Activated B cell treated with CpG ODN at 0.5 μM for 24 hours (primary cell): ENCODE measurements at places on chromosomes 11 and 22.
A peak's percentile ranks its signal among the peaks of the same experiment; 100 is the strongest.

GRCh38 chr11:87284306-87284705, 246.6 kb downstream of the TMEM135 start:
- H3K4me3 ChIP-seq, result no peak overlapping the region
- no peaks in the 10 kb centered on the region for H3K36me3 ChIP-seq
- no peaks in the 10 kb centered on the region for H3K27me3 ChIP-seq
- no peak for DNase-seq

DNA sequence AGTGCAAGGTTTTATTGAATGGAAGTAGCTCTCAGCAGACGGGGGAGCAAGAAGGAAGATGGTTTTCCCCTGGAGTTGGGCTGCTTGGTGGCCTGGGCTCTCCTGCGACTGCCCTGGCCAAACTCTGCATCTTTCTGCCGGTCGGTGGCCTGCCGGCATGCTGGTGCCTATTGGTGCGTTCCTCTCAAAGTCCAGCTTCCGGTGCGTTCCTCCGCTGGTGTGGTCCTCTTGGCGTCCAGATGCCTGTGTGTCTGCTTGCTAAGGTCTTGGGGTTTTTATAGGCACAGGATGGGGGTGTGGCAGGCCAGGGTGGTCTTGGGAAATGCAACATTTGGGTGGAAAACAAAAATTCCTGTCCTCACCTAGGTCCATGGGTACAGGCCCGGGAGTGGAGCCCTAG, 567.4 kb upstream of the CNTN5 start:
- no peaks in the 10 kb centered on the region for H3K27me3 ChIP-seq
- no peaks in the 10 kb centered on the region for H3K36me3 ChIP-seq
- no peak overlapping the region for H3K4me3 ChIP-seq

DNA sequence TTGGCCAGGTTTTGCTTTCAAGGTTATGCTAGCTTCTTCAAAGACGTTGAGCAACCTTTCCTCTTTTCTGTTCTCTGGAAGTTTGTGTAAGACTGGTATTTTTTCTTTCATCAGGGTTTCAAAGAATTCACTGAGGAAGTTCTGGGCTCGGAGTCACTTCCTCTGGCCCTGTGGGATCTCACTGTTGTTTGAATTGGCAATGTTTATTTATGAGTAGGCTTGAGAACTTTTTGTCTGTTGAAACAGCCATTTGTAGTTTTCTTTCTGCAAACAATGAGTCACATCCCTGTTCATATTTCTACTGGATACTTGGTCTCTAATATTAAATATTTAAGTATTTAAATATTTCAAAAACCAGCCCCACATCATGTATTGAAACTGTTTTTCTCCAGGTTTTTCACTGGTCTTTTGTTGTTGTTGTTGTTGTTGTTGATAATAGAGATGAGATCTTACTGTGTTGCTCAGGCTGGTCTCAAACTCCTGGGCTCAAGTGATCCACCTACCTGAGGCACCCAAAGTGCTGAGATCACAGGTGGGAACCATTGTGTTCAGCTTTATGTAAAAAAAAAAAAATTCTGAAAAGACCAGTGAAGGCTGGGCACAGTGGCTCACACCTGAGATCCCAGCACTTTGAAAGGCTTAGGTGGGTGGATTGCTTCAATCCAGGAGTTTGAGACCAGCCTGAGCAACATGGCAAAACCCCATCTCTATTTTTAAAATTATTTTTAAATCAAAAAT, 26.9 kb downstream of the SUSD2 start:
- H3K4me3 ChIP-seq, result no peak overlapping the region
- no peaks in the 10 kb centered on the region for H3K36me3 ChIP-seq
- H3K4me1 ChIP-seq, result peaks cover 35% of the 10 kb centered on the region
- H3K27ac ChIP-seq, result peak overlapping the region; percentile 9
- DNase-seq, result no peak

DNA sequence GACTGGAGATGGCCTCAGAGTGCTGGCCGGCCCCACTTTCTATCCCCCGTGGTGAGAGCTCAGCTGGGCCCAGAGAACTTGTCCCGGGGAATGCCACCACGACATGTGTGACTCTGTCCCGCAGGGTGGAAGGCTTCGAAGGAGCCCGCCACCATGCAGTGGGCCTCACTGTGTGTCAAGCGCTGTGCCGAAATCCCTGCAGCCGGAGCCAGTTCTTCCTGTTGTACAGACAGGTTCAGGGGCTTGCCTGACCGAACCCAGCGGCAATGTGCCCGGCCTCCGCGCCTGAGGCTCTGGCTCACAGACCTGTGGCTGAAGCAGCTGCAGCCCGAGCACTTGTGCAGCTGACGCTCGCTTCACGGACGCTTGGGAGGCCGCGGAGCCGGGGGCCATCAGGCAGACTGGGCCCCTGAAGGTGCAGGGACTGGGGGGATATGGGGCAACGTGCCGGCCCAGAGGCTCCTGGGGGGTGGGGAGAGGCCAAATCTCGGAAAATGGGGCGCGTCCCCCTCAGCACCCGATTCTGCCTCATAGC, 650 bp downstream of the PPM1F start:
- H3K27me3 ChIP-seq, result no peaks in the 10 kb centered on the region
- H3K36me3 ChIP-seq, result peaks cover 1% of the 10 kb centered on the region
- H3K4me3 ChIP-seq, result peak overlapping the region; percentile 93
- peaks cover 17% of the 10 kb centered on the region for H3K4me1 ChIP-seq
- no peak for DNase-seq

DNA sequence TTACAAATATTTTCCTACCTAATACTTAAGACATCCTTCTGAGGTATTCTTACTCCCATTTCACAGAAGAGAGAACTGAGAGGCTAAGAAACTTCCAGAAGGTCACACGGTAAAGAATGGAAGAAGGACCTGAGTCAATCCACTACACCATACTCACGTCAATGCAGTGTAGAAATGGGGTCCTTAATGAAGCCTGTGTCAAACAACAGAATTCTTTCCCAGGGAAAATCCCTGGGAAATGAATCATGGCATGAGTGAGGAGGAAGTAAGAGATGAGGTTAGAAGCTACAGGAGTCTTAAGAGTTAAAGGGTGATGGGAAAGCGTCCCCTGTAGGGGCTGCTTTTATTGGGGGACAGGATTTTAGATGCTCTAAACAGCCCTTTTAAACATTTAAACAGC, 147.9 kb downstream of the C11orf91 start:
- no peaks in the 10 kb centered on the region for H3K4me1 ChIP-seq
- no peak for DNase-seq
- no peak overlapping the region for H3K27ac ChIP-seq
- H3K27me3 ChIP-seq, result peaks cover 15% of the 10 kb centered on the region
- no peaks in the 10 kb centered on the region for H3K36me3 ChIP-seq

GRCh38 chr11:94131718-94132115, 3.1 kb downstream of the PANX1 start:
- H3K27me3 ChIP-seq, result no peaks in the 10 kb centered on the region
- peaks cover 6% of the 10 kb centered on the region for H3K36me3 ChIP-seq
- H3K4me3 ChIP-seq, result no peak overlapping the region
- H3K4me1 ChIP-seq, result peaks cover 52% of the 10 kb centered on the region
- DNase-seq, result no peak

GRCh38 chr22:29251981-29252911, 15.5 kb downstream of the RHBDD3 start:
- DNase-seq, result no peak
- no peaks in the 10 kb centered on the region for H3K36me3 ChIP-seq
- no peaks in the 10 kb centered on the region for H3K4me1 ChIP-seq
- peaks cover 5% of the 10 kb centered on the region for H3K27me3 ChIP-seq
- no peak overlapping the region for H3K27ac ChIP-seq

DNA sequence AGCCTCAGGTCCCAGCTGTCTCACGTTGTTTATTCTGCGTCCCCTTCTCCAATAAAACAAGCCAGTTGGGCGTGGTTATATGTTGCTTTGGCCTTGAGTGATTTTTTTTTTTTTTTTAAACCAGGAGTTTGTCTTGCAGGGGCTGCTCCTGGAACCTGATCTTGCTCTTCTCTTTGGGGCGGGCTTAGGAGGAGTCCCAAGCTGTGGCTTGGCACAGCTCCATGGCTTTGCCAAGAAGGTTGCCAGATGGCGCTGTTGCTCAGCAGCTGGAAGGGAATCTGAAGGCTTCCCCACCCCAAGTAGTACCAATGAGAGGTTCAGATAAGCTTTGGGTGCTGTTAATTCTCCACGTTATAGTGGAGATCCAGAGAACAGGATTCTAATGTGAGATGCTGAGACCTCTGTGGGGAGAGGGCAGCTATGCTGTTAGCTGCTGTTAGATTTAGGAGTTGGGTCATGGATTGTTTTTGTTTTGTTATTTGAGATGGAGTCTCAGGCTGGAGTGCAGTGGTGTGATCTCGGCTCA, 2.0 kb upstream of the FERMT3 start:
- peak overlapping the region; percentile 83 for H3K27ac ChIP-seq
- H3K4me1 ChIP-seq, result peaks cover 44% of the 10 kb centered on the region
- peak; percentile 49 for DNase-seq
- H3K4me3 ChIP-seq, result peak overlapping the region; percentile 73
- no peaks in the 10 kb centered on the region for H3K27me3 ChIP-seq
- peaks cover 67% of the 10 kb centered on the region for H3K36me3 ChIP-seq
